ENCODE measurements at places on chromosomes 4 and X.

DNA sequence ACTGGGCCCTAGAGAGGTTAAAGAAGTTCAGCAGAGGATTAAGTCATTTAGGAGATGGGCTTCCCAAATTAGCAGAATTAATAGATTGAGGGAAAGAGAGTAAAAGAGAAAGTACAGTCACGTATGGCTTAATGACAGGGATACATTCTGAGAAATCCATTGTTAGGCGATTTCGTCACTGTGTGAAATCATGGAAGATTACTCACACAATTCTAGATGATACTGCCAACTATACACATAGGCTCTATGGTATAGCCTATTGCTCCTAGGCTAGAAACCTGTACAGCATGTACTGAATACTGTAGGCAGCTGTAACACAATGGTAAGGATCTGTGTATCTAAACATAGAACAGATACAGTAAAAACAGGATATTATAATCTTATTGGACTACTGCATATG is 180.6 kb downstream of the RNF150 start:
- no peak for DNase-seq

- no peak for DNase-seq
Measured at GRCh38 chr4:53861856-53862610, 202.4 kb downstream of the CHIC2 start.

DNA sequence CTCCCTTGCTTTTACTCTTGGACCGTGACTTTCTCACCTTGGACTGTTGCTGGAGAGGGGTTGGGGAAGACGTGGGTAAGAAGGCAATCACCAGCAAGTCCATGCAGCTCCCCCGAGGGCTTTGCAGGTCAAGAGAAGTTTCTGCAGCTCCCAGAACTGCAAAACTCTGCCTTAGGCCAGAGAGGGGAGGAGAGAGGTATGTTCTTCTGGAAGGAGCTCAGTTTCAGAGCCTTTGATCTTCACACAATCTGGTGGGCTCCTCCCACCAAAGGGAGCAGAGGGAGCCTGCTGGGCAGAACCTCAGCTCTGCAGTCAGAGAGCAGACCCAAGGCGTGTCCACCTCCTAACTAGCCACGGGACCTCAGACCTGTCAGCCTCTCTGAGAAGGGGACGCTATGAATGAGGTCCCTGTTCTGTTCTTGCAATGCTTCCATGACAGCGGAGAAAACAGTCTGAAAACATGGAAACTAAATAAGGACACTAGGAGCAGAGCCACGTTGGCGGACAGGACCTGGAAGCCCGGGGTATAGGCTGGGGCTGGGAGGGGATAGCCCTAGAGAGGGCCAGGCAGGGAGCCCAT is 92.8 kb downstream of the EVC2 start:
- DNase-seq = no peak

DNA sequence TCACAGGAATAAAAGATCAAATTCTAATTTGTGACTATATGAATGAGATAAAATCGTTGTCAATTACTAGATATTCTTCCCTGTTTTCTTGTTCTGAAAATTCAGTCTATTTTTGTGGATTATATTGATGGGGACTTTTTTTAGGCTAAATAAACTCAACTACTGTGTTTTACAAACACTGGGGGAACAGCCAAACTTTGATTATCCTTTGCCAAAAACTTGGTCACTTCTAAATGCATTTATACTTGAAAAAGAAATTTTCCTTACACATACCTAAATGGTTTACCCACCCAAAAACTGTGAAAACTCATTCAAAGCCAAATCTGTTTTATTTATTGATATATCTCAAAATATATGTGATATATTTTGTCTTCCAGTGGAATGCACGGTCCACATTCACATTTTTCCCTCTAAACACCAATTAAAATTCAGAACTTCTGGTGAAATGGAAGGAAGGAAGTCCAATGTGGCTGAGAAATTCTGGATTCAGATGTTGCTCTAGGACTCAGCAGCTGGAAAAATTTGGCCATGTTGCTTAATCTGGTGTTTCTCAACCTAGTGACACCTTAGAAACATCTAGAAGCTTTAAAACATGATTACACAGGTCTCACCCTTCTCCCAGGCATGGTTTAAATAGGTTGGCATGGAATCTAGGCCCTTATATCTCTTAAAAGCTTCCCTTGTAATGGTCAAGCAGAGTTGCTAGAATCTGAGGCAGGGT is 28.6 kb upstream of the ARHGAP24 start:
- DNase-seq = no peak

GRCh38 chr4:25467843-25468242 is 90.8 kb downstream of the ANAPC4 start:
- DNase-seq = no peak

- DNase-seq = no peak
Measured at GRCh38 chr4:167784826-167785225, 307.5 kb upstream of the ANXA10 start.

GRCh38 chrX:134603806-134604700 is 54.2 kb downstream of the PLAC1 start:
- DNase-seq = no peak

GRCh38 chr4:78024085-78024484 is 33.0 kb upstream of the FRAS1 start:
- DNase-seq = no peak

- DNase-seq = no peak
Measured at GRCh38 chr4:92872604-92873003, 568.8 kb downstream of the GRID2 start.

DNA sequence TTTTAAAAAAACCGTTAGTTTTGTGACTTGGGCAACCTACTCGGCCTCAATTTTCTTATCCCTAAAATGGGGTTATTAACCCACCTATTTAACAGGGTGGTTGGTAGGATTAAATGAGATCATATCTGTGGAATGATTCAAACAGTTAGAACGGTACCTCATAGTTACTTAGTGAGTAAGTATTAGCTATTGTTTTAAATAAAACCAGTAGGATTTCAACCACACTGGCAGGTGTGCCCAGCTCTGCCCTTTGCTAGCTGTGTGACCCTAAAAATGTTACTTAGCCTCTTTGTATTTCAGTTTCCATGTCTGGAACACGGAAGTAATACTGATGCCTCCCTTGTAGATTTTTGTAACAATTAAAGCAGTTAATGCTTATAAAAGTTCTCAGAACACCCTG is 225.8 kb upstream of the SPRY1 start:
- DNase-seq = no peak

GRCh38 chr4:10061650-10062415 is 40.5 kb upstream of the SLC2A9 start:
- DNase-seq = no peak

- no peak for DNase-seq
Measured at GRCh38 chrX:101347859-101348451, 587 bp downstream of the TIMM8A start.

GRCh38 chr4:61200916-61201526 is 895 bp downstream of the ADGRL3 start:
- DNase-seq = no peak

- DNase-seq = no peak
Measured at GRCh38 chrX:8433109-8434062, 31.2 kb upstream of the VCX3B start.

DNA sequence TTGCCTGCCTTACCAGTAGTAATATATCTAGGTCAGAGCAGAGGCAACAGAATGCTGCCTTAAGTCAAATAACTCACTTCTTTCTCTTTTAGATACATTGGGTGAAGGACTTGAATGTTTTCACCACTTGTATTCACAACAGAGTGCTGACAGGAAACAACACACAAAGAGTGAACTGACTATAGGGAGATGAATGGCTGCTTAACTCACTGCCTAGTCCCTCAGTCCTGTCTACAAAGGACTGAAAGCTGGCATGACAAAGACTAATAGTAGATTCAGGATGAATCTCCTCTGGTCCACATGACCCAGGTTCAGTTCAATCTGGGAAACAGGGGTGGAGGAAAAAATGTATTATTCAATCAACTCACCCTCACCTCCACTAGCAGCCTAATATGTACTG is 134.2 kb downstream of the GALNTL6 start:
- no peak for DNase-seq

DNA sequence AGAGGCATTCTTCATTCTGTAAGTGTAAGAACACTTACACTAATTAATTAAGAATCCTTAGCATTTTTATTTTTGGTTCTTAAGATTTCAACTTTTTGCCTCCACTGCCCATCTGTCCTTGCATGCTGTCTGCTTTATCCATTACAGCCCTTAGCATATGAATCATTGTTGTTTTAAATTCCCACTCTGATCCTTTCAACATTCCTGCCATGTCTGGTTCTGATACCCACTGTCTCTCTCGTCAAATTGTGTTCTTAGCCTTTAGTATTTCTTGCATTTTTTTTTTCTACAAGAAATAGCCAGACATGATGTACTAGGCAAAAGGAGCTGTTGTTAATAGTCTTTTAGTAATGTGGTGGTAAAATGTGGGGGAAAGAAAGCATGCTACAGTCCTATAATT is 1360.0 kb downstream of the TECRL start:
- no peak for DNase-seq

DNA sequence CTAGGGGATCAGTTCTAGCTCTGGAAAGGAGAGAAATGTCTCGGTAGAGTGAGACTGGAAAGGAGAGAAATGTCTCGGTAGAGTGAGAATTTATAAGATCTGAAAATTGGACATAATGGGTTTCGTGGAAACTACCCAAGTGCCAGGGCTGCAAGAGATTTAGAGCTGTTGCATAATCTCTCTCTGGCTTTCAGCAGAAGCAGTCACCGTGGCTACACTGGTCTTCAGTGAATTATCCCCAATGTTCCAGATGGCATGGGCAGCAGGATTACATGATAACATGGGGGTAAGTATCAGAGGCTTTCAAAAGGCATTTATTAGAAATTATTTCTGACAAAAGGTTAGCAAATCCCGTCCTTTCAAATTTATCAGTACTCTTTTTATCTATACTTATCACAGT is 435.5 kb downstream of the NKX6-1 start:
- no peak for DNase-seq

DNA sequence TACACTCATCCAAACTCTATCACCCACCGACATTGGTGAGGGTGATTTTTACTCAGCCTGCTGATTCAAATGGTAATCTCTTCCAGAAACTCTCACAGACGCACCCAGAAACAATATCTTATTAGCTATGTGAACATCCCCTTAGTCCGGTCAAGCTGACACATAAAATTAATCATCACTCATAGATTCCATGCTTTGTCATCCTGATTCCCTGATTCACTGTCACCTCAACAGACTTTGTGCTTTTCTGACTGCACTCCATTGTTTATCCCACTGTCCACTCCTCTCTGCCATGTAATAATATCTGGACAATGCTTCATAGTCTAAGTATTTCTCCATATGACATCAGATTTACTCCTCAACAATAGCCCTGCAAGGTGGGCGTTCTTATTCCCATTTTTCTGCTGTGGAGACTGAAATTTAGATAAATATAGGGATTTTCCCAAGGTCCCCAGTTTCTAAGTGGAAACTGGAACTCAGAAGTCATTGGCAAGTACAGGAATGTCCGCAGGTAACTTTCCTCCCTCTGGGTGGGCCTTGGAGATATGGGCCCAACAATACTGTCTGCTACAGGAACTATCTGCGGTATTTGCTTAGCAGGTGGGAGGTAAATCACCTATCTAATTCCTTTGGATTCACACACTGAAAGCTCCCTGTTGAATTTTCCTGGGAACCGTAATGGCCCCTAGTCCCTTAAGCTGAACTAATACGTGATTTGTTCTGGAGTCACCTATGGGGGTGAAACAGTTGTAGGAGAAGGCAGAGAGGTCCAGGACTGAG is 228.6 kb upstream of the BCOR start:
- no peak for DNase-seq

DNA sequence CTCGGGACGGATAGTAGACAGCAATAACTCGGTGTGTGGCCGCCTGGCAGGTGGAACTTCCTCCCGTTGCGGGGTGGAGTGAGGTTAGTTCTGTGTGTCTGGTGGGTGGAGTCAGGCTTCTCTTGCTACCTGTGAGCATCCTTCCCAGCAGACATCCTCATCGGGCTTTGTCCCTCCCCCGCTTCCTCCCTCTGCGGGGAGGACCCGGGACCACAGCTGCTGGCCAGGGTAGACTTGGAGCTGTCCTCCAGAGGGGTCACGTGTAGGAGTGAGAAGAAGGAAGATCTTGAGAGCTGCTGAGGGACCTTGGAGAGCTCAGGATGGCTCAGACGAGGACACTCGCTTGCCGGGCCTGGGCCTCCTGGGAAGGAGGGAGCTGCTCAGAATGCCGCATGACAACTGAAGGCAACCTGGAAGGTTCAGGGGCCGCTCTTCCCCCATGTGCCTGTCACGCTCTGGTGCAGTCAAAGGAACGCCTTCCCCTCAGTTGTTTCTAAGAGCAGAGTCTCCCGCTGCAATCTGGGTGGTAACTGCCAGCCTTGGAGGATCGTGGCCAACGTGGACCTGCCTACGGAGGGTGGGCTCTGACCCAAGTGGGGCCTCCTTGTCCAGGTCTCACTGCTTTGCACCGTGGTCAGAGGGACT is 5.7 kb upstream of the MSANTD1 start:
- DNase-seq = no peak

DNA sequence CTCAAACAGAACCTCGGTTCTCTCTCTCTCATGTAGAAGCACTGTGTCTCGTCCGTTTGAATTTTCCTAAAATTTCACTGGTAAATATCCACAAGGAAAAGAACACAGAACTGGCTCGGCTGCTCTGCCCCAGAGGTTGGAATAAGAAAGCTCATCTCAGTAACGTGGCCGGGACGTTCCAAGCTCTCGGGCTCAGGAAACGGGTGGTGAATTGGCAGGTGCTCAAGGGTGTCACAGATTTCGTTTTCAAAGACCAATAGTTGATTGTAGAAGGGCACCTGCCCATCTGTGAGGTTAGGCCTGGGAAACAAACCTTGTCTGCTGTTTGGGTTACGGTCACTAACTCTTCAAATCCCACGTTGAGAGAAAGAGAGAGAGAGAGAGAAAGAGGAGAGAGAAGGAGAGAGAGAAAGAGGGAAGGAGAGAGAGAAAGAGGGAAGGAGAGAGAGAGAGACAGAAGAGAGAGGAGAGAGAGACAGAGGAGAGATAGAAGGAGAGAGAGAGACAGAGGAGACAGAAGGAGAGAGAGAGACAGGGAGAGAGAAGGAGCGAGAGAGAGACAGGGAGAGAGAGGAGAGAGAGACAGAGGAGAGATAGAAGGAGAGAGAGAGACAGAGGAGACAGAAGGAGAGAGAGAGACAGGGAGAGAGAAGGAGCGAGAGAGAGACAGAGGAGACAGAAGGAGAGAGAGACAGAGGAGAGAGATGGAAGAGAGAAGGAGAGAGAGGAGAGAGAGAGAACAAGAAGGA is 106.6 kb downstream of the CRLF2 start:
- no peak for DNase-seq

DNA sequence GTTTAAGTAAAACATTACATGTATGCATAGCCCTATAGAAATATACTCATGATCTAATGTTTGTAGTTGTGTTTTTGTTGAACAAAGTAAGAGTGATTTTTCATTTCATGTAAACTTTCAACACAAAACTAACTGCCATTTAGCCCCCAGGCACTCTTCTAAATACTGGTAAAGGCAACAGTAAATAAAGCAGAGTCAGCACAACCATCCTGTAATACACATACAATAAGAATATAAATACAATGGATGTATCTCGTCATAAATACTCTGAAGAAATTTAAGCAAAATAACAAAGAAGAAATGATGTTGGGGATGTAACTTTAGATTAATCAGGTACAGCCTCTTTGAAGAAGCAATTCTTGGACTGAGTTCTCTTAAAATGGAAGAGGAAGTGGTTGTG is 821.2 kb downstream of the ARAP2 start:
- no peak for DNase-seq

Data from SIG-M5 (cell line).